Thyroid gland (tissue), 4 donors: ENCODE measurements at places on chromosomes 2 and 18. TPM values are rescaled to one million over a fixed set of nuclear protein-coding genes. Genes with fewer than 3 reads are reported as not detected.

GRCh38 chr2:171345971-171346722 is 87.6 kb downstream of the METTL8 start:
- DNase-seq: no peak

- no peak for DNase-seq
Measured at GRCh38 chr18:41630232-41630886, 324.7 kb upstream of the PIK3C3 start.

GRCh38 chr18:27423581-27423980 is 238.5 kb upstream of the CHST9 start:
- DNase-seq: no peak

- DNase-seq: no peak
Measured at GRCh38 chr2:30653847-30654246, 153.4 kb downstream of the CAPN13 start.

DNA sequence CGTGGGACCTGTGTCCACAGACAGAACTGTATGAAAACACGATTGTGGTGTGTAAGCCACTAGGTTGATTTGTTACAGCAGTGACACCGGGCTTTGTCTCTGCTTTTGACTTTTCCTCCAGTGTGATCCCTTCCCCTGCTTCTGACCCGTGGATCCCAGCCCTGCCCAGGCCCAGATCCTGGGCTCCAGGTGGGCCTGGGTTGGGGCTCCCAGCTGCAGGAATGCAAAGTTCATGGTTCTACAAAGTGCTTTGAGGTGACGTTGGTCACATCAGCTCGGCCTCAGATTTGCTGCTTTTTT is 26.8 kb downstream of the HPCAL1 start:
- no peak for DNase-seq

GRCh38 chr2:210555555-210555954 is 844 bp upstream of the CPS1 start:
- DNase-seq: no peak

- no peak for DNase-seq
Measured at GRCh38 chr2:60569680-60570111, 16.2 kb upstream of the BCL11A start.

DNA sequence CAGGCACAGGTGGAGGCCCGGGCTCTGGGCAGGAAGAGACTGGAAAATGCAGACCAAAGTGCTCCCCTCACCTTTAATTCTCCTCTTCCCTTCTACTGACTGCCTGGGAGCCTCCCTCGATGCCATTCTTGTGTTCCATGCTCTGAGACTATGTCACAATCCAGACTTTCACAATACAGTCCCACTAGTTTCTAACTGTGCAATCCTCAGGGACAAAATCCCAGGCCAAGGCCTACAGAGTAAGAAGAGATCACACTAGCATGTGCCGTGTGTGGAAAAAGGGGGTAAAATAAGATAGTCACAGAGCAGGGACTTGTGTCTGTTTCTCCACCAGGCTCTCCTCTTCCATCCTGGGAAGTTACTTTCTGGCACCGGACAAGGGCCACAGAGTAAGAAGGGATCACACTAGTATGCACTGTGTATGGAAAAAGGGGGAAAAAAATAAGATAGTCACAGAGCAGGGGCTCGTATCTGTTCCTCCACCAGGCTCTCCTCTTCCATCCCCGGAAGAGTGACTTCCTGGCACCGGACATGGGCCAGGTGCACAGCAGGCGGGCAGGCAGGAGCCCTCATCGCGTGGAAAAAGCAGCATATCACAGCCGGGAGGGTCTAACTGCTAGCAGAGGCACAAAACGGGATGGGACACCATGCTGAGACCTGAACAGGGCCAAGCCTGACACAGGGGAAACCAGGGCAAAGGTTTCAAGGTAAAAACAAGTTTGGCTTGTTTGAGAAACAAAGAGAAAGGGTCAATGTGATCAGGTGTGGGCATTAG is 9.6 kb downstream of the CYB5A start:
- no peak for DNase-seq

- DNase-seq: no peak
Measured at GRCh38 chr2:126664639-126665038, 8.7 kb downstream of the GYPC start.

PAX3 gene
- total RNA-seq: not detected

GRCh38 chr18:48541026-48541746 is 2.4 kb downstream of the CTIF start:
- peak; percentile 74 for DNase-seq

GRCh38 chr2:127067620-127068350 is 39.2 kb downstream of the BIN1 start:
- DNase-seq: peak; percentile 90

DNA sequence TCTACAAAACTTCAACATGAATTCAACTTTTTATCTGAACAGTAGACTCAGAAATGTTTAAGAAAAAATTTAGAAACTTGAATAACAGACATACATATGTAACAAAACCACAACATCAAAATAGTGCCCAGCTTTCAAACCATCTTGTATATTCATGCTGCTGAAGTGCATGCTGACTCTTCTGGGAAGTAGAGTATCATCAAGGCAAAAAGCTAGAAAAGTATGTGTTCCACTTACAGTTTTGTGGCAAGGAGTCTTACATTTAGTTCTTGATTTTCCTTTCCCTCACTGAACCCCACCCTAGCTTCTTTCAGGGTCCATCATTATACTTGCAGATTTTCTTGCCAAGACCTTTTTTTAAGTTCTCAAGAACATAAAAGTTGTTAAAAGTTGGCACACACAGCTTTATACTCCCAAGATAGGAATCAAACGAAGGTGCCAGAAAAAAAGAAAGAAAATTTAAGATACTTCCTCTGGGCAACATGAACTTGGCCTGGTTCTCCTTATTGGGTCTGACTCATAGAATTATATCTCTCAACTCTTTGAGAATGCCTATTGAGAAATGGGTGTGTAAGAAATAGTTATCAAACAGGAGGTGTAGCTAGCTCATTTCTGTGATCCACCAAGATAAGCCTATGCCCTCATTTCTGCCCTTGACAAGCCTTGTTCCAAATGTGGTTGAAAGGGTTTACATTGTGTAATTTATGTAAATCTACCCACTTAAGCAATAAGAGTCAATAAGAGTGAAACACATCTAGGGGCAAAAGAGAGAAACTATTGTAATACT is 667.6 kb upstream of the ACVR2A start:
- no peak for DNase-seq
